ENCODE measurements at places on chromosomes 16 and 17. TPM values are rescaled to one million over a fixed set of nuclear protein-coding genes. Genes with fewer than 3 reads are reported as not detected.

DNA sequence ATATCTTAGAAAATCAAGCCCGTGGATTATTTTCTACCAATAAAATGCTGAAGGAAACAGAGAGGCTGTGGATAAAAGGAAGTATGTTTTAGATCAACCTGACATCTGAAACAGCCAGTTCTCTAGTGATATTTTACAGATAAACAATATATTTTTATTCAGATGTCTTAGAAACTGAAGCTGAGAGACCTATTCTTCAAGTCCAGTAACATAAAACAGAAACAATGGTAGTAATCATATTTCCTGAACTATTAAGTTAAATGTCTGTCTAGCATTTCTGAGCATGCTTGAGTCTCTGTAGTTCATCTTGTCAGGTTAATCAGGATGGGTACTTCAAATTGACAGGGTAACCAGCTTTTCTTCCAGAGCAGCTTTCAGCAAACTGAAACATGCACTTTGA lies 449.6 kb upstream of the TOM1L1 start:
- DNase-seq, result no peak

GRCh38 chr16:28495098-28495793 lies 803 bp downstream of the APOBR start:
- no peak for DNase-seq

Gene CCL3
- 1.3 TPM for total RNA-seq

- no peak for DNase-seq
These were observed 26.0 kb downstream of the CACNG3 start for GRCh38 chr16:24282141-24282540.

- DNase-seq, result no peak
These were observed 23.9 kb downstream of the PHB1 start for GRCh38 chr17:49390548-49391324.

Gene CHRNE
- total RNA-seq, result not detected

- DNase-seq, result no peak
These were observed 1.9 kb downstream of the CREBBP start for GRCh38 chr16:3878610-3879009.

- DNase-seq, result no peak
These were observed 14.4 kb downstream of the B9D1 start for GRCh38 chr17:19348081-19348650.

GRCh38 chr16:7013990-7014389 lies 318.7 kb upstream of the RBFOX1 start:
- no peak for DNase-seq

DNA sequence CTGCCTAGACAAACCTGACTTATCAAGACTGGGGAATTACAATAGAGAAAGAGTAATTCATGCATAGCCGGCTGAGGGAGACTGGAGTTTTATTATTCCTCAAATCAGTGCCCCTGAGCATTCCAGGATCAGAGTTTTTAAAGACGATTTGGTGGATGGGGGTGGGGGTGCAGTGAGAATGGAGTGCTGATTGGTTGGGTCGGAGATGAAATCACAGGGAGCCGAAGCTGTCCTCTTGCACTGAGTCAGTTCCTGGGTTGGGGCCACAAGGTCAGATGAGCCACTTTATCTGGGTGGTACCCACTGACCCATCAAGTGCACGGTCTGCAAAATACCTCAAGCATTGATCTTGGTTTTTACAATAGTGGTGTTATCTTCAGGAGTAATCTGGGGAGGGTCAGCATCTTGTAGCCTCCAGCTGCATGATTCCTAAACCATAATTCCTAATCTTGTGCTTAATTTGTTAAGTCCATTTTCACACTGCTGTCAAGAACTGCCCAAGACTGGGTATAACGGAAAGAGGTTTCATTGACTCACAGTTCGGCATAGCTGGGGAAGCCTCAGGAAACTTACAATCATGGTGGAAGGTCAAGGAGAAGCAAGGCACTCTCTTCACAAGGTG lies 69.6 kb downstream of the MARF1 start:
- DNase-seq, result no peak

DNA sequence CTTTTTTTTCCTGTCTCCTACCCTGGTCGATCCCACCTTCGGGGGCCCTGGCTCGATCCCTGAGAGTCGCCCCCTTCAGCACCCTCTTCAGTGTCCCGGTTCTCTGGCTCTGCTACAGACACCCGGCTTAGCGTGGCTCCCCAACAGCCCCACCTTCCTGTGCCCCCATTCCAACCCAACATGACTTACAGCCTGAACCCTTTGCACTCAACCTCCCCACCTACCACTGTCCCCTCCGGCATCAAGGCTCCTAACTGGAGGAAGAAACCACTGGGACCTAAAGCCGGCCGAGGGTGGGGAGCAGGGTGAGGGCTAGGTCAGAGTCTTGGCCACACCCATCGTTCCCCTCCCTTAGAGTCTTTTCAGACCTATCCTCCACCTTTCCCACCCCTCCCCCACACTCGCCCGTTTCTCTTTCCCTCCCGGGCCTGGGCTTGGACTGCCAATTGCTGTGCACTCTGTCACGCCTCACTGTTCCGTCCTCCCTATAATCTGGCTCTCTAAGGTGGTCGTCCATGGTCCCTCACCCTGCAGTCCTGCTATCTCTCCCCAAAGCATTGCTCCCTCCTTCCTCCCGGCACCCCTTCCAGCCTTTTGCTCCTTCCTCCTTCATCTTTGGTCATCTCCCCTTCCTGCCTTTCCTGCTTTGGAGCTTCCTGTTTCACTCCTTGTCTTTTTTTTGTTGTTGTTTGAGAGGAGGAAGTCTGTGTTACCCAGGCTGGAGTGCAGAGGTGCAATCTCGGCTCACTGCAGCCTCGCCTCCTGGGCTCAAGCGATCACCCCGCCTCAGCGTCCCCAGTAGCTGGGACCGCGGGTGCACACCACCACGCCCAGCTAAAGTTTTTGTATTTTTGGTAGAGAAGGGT lies 890 bp upstream of the CLDN7 start:
- DNase-seq, result no peak

- DNase-seq, result no peak
These were observed 509.6 kb downstream of the MAF start for GRCh38 chr16:79090966-79091365.

Gene SMPD3
- not detected for total RNA-seq

DNA sequence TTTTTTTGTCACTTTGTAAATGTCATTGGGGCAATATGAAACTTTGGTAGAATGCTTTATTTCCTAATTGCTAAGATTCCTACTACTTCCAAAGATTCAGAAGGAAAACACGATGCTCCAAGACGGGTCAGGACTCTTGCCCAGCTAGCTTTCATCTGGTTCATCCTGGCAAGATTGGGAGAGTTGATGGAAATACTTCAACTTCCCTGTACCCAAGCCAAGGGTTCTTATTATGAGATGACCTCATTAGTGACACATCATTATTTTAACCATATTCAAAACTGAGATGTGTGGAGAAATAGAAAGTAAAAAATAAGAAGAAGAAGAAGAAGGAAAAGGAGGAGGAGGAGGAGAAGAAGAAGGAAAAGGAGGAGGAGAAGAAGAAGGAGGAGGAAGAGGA lies 25.6 kb downstream of the SOX9 start:
- DNase-seq, result no peak

Gene OR4D1
- total RNA-seq, result not detected

- no peak for DNase-seq
These were observed 30.9 kb downstream of the XPO6 start for GRCh38 chr16:28180655-28181460.

- no peak for DNase-seq
These were observed 208.5 kb downstream of the WWOX start for GRCh38 chr16:78307824-78308528.

DNA sequence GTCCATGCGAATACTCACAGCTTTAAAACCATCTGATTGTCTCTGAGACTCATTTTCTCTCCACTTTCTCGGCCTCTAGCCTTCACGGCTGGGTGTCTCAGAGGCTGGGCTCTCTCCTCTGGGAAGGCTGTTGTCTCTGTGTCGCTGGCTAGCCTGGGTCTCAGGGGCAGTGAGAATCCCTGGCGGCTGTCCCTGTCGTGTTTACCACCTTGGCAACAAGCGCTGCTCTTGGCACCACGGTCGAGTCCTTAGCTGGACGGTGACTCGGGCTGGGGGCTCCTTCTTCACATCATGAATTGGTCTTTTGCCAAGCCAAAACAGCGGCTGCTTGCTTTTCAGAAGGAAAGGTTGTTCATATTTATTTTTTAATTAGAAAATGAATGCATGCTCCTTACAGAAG lies 81.1 kb downstream of the MSI2 start:
- DNase-seq, result no peak

Gene CLDN6
- total RNA-seq, result 813 TPM

- no peak for DNase-seq
These were observed 1.6 kb downstream of the SLC46A1 start for GRCh38 chr17:28404461-28404811.

DNA sequence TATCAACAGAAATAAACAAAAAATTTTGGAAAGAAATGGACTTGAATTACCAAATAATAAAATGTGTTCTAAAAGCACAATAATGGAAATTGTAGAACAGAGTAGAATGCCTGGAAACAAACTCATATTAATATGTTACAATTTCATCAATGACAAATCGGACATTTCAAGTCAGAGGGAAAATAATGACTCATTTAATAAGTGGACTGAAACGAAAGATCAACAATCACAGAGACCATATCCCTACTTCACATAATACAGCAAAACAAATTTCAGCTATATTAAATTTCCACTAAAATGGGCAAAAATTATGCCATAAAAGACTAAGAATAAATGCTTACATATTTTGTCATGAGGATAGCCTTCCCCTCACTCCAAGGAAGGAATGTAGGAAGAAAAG lies 25.7 kb downstream of the CDYL2 start:
- DNase-seq, result no peak

Data from epithelial cell of proximal tubule (primary cell).